Foreskin keratinocyte (primary cell): ENCODE measurements at places on chromosomes 13 and 19. TPM values are rescaled to one million over a fixed set of nuclear protein-coding genes. Genes with fewer than 3 reads are reported as not detected.

DNA sequence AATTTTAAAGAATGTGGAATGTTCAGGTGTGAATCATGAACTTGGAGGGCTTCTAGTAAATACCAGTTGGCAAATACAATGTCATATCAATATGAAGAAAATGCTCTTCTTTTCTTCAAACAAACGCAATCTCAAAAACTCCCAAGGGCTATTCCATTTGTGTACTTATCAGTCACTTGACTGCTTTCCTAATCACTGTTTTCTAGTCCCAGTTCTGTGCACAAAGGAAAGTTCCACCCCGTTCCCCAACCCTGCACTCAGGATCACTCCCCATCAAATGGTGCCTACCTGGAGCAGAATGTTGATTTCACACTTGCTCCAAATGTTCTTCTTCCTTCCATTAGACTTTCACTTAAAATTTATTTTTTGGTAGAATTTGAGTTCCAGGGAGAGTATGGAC is 92.6 kb upstream of the RFC3 start:
- DNase-seq, result no peak

GRIK5 gene
- 0.07 and 0.11 TPM in 2 replicates for total RNA-seq

GRCh38 chr13:23960566-23961156 is 63.4 kb upstream of the C1QTNF9B start:
- peak; percentile 42 for DNase-seq

RXFP2 gene
- total RNA-seq, result not detected in 2 replicates

- peak; percentile 86 for DNase-seq
Observed at GRCh38 chr13:110312339-110313031, 5.4 kb downstream of the COL4A2 start.

GRCh38 chr19:49475191-49475917 is 1.3 kb downstream of the FLT3LG start:
- no peak for DNase-seq

GRCh38 chr13:20686863-20687579 is 16.5 kb upstream of the IL17D start:
- DNase-seq, result no peak

DNA sequence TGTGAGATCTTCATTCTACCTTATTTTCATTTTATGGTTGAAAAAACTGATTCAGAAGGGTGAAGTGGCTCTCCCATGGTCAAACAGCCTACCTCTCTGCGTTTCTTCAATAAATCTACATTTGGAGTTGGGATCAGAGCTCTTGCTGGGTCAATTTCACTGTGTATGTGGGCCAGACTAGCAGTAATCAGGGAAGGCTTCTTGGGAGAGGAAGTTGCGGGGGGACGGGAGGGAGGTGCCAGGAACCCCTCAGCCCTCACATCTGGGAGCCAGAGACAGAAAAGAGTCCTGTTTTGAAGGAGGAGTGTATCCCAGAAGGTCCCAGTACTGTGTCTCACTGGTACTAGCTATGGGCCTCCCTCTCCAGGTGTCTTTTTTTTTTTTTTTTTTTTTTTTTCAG is 934 bp downstream of the KXD1 start:
- DNase-seq, result no peak

LRRC4B gene
- total RNA-seq, result not detected in 2 replicates

- no peak for DNase-seq
Observed at GRCh38 chr13:84049443-84050219, 167.4 kb upstream of the SLITRK1 start.

- no peak for DNase-seq
Observed at GRCh38 chr13:27481766-27482165, 31.4 kb upstream of the MTIF3 start.

- no peak for DNase-seq
Observed at GRCh38 chr19:13181747-13182388, 31.7 kb downstream of the IER2 start.

GRCh38 chr13:110185696-110186095 is 121.3 kb downstream of the COL4A1 start:
- DNase-seq, result no peak

DNA sequence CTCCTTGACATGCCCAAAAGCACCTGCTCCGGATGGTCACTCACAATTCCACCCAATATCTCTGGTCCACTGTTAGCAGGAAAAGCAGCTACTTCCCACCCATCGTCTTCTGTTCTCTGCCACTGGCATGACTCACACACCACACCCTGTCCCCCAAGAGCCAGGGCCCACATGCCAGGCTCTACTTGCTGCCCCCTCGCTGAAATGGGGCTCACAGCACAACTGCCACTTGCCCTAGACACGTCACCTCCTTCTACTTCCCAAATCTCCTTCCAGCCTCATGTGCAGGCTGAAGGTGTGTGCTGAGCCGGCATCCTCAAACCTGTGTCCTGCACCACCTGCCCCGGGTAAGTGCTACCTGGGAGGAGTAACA is 65.0 kb downstream of the TBC1D4 start:
- no peak for DNase-seq

A1BG gene
- 6.6 and 10.4 TPM in 2 replicates for total RNA-seq

DNA sequence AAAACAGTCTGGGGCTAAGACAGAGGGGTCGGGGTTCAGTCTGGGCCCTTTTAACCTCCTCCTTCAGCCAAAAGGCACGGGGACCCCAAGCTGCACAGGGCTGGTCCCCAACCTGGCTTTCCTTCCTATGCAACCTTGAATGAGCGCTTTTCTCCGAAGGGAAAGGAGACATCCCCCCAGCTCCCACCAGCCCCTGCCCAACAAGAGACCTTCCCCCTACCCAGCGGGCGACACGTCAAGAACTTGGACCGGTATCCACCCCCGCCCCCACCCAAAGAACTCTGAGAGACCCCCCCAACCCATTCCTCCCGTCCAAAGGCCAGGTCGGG is 35.0 kb upstream of the NANOS3 start:
- DNase-seq, result no peak

ZNF841 gene
- 8.7 and 10.2 TPM in 2 replicates for total RNA-seq

GRCh38 chr19:49331616-49332055 is 3.6 kb upstream of the CD37 start:
- peak; percentile 20 for DNase-seq

EFNB2 gene
- total RNA-seq, result 65.1 and 66.2 TPM in 2 replicates

DNA sequence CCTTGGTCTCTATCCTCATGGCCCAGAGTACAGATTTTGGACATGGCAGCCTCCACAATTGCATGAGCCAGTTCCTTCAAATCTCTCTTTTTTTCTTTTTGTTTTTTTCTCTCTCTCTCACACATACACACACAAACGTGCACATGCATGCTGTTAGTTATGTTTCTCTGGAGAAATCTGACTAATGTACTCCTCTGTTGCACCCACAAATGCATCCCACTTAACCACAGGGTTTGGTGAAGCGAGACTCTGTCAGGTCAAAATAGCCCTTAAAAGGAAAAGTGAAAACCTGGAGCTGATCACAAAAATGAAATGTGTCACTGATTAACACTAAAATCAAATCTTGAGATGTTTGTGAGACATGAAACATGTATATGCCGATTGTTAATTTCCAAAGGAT is 374.6 kb upstream of the ARGLU1 start:
- DNase-seq, result no peak

GRCh38 chr19:38617764-38618589 is at the start of gene MAP4K1:
Gene MAP4K1, minus strand, starts transcription at chr19:38617953. Its CDS starts 58 bp downstream, at chr19:38617895.
- DNase-seq, result peak; percentile 38

- no peak for DNase-seq
Observed at GRCh38 chr13:89029062-89029461, 1357.9 kb downstream of the SLITRK5 start.

DNA sequence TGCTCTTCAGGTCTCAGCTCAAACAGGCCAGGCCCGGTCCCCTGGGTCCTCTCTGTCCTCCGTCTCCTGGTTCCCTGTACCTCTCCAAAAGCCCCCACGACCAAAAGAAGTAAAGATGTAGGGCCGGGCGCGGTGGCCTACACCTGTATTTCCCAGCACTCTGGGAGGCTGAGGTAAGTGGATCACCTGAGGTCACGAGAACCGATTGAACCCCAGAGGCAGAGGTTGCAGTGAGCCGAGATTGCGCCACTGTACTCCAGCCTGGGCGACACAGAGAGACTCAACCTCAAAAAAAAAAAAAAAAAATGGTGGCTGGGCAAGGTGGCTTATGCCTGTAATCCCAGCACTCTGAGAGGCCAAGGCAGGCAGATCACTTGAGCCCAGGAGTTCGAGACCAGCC is 22.0 kb upstream of the BCL3 start:
- no peak for DNase-seq

DNA sequence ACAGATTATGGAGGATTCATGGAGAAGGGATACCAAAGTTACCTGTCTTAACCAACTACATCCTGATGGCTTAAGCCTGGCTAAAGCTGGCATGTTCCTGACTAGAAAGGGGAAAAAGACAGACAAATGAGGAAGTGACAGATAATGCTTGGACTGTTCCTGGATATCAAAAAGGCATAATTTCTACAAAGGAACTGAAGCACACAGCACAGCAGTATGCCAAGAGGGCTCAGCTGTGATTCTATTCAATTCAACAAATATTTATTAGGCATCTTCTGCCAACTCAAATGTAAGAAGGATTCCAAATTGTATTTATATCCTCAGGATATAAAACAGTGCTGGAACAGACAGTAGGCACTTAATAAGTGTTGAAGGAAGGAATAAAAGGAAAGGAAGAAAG is 59.5 kb downstream of the KLF12 start:
- DNase-seq, result peak; percentile 23

DNA sequence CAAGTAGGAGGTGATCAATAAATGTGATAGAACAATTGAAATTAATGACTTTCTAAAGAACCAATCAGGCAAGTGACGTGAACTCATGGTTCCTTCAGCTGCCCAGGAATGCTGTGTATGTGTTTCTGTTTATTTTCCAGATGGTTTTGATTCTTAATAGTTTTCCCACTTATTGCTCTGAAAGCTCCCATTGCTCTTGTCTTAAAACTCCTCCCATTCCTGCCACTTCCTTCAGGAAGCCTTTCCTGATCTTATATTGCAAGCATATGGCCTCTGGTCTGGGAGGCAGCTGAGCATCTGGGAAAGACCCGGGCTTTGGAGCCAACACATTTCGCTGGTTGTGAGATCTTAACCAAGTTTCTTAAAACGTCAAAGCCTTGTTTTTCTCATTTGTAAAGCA is 17.1 kb upstream of the LATS2 start:
- no peak for DNase-seq

GRCh38 chr19:8308891-8309291 is 733 bp upstream of the CD320 start:
- no peak for DNase-seq

GRCh38 chr19:30338878-30339623 is 33.1 kb upstream of the ZNF536 start:
- no peak for DNase-seq

C19orf67 gene
- total RNA-seq, result not detected in 2 replicates

DNA sequence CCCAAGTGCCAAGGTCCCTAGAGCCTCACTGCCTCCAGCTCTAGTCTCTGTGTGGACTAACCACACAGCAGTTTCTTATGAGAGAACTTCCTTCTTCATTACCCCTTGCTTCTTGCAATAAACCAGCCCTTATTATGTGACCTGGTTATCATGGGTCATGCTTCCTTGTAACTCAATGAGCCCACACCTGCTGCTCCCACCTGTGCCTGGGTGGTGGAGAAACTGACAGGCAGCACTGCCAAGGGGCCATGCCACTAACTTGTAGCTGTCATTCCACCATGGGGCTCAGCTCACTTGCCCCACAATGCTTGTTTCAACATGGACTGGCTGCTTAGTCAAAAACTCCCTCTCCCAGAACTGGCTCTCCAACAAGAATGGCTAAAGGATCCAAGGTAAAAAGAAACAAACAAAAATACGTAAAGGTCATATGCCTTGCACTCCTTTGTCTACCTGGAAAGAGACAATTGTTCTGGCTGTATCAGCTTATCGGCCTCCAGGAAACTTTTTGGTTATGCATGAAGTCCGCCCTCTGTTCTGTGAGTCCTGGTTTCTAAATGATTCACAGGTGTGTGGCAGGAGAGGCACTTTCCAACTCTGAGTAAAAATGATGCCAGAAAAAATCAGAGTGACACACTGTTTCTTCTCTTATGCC is 446.4 kb downstream of the COG6 start:
- peak; percentile 42 for DNase-seq

SIGLEC9 gene
- not detected in 2 replicates for total RNA-seq

GRCh38 chr19:11539495-11540365 is 1.1 kb downstream of the CNN1 start:
- no peak for DNase-seq

- DNase-seq, result peak; percentile 84
Observed at GRCh38 chr13:67230404-67231288, 510 bp upstream of the PCDH9 start.

GRCh38 chr19:7871437-7872305 is 2.5 kb downstream of the PRR36 start:
- DNase-seq, result no peak

DNA sequence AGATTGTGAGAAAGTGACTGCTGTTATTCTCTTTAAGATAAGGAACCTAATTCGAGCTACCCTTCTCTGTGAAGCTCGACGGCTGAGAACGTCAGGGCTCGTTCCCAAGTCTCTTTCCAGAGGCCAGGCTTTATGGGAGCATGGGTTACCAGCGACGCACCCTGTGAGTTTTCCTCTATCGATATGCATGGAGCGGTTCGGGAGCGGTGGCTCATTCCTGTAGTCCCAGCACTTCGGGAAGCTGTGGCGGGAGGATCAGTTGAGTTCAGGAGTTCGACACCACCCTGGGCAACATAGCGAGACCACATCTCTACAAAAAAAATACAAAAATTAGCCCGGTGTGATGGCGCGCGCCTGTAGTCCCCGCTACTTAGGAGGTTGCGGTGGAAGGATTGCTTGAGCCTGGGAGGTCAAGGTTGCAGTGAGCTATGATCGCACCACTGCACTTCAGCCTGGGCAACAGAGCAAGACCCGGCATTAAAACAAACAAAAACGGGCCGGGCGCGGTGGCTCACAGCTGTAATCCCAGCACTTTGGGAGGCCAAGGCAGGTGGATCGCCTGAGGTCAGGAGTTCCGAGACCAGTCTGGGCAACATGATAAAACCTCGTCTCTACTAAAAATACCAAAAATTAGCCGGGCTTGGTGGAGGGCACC is 681 bp upstream of the ZNF606 start:
- no peak for DNase-seq

GRCh38 chr13:74203576-74203975 is 69.4 kb upstream of the KLF12 start:
- no peak for DNase-seq

- peak; percentile 2 for DNase-seq
Observed at GRCh38 chr19:56834564-56835375, 5.8 kb downstream of the PEG3 start.

GRCh38 chr13:29918845-29919244 is 68.4 kb upstream of the UBL3 start:
- peak; percentile 92 for DNase-seq

GRCh38 chr13:90683711-90684131 is 663.8 kb upstream of the MIR17HG start:
- DNase-seq, result no peak

- DNase-seq, result no peak
Observed at GRCh38 chr13:80001510-80001842, 339.4 kb downstream of the SPRY2 start.

FCER2 gene
- total RNA-seq, result not detected in 2 replicates
